Activated T-cell treated with anti-CD3 and anti-CD28 coated beads for 4 hours (primary cell): ENCODE measurements at places on chromosomes 5 and 9.

DNA sequence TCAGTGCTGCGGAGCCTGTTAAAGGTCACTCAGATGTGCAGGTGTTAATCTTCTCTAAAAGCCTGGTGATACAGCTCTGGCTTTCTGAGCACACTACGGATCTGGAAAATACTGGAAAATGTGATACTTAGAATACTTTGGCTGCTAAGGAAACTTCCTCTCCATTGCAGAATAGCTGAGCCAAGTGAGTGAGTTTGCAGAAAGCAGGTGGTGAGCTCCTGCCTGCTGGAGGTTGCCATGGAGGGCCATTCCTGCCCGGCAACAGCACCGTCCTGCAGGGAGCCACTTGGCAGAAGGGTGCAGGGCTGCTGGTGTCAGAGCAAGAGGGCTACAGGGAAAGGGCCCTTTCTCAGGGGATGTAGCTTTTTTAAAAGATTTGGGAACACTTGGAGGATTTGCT, 40.7 kb downstream of the SECISBP2 start:
- no peak for DNase-seq

DNA sequence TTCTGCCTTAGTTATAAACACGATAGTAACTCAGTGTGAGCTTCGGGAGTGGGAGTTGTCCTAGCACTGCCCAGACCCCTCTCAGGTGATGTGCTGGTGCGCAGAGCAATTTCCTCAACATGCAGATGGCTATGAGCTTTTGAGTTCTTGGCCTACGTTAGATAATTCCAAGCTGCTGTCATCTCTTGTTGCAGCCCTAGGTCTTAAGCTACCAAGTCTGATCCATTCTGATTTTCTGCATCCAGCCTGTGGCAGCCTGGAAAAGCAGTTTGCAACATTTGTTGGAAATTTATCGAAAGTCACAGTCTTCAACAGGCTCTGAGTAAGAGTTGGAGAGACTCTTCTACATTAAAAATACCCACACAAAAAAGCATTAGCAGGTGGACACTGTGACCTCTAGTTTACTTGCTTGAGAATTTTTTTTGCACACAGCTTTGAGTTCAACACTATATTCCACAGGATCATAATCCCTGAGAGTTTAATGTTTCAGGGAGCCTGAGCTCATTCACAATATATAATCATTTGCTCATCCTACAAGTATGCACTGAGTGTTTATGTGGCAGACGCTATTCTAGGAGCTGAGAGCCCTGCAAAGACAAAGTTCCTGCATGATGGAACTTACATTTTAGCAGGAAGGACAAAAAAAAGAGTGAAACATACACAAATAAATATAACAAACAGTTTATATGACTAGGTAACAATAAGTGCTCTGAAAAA, 91.6 kb downstream of the UBE2QL1 start:
- DNase-seq, result no peak

DNA sequence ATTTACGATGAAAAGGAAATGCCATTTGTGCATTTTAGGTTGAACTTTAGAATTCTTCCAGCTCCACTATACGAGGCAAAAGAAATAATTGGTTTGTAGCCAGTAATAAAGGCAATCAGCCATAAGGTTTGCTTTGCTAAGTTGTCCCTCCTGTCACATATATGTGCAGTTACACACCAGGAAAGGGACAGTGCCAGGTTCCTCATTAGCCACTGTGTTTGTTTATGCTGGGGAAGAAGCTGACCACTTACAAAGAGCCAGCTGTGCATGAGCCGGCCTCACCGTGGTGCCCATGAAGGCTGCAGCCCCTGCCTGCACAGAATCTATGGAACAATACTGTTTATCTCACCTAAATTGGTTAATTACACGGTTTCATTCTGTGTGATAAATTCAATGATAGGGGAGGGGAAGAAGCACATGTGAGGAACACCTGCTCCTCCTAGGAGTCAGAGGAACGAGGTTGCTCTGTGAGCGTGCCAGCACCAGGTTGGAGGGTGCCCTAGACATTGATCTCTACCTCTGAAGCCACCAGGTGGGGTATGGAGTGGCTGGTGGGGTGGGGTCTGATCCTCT, 173.8 kb upstream of the DAP start:
- DNase-seq, result no peak

- DNase-seq, result no peak
Observed at GRCh38 chr9:89165341-89165740, 13.3 kb downstream of the SHC3 start.

DNA sequence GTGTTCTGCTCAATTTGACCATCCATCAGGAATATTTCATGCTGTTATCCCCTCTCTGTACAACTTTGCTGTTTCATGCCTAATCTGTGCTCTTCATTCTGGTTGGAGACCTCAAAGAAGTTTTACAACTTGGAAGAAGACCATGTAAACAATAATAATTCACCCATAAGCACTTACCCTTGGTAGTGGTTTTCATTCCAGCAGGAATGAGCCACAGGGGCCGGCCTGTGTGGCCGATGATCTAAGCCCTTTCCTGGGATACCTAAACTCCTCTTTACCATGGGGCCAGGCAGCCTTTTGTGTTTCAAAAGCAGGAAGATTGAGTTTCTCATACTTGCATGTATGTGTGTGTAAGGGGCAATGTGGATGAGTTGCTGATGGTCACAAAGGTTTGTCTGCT, 165.0 kb downstream of the FGF1 start:
- no peak for DNase-seq

DNA sequence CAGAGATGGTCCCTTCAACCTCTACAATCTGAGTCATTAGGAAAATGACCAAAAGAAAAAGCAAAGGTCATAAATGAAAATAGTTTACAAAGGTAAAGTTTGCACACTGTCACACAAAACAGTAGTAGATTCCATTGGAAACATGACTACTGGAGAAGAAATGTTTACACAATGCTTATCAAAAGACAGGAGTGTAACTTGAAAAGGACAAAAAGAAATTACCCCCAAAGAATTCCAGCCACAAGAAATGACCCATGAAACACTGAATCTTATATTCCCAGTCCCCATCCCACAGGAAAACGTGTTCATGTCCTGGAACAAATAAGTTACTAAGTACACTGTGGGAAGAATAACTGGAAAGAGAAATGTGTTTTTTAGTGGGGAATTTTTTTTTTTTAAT, 385.1 kb downstream of the SEMA5A start:
- DNase-seq, result no peak

GRCh38 chr5:158616707-158617106, 483.0 kb downstream of the EBF1 start:
- DNase-seq, result no peak

DNA sequence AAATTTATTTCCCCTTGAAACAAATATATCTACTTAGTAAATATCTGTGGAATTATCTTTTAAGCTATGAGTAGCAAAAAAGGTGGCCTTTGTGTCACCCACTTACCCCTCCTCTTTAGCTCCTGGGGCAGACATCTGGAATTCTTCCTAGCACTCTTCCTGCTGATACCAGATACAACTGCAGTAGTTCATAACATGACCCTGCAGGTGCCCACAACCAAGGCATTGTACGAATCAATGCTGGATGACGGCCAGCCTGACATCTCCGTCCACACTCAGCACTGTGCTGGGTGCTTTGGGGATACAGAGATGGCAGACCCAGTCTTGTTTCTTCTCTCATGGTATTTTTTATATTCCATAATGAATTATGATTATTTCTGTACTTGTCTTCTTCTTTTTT, 152.3 kb downstream of the GOLPH3 start:
- DNase-seq, result no peak

GRCh38 chr5:120479066-120479465, 15.0 kb downstream of the PRR16 start:
- DNase-seq, result no peak

DNA sequence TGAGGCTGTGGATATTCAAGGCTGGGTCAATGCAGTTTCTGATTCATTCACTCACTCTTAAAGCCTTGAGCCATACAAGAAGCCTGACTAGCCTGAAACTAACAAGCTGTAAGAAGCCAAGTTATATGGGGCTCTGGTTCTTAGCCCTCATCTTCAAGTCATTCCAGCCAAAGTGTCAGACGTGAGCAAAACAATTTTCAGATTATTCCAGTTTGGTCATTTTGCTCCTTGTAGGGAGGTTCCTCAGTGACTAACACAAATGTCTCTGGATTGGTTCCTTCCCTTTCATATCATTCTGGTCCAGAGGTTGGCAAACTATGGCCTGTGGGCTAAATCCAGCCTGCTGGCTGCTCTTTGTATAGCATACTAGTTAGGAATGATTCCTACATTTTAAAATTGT, 12.5 kb upstream of the SHOC1 start:
- no peak for DNase-seq

DNA sequence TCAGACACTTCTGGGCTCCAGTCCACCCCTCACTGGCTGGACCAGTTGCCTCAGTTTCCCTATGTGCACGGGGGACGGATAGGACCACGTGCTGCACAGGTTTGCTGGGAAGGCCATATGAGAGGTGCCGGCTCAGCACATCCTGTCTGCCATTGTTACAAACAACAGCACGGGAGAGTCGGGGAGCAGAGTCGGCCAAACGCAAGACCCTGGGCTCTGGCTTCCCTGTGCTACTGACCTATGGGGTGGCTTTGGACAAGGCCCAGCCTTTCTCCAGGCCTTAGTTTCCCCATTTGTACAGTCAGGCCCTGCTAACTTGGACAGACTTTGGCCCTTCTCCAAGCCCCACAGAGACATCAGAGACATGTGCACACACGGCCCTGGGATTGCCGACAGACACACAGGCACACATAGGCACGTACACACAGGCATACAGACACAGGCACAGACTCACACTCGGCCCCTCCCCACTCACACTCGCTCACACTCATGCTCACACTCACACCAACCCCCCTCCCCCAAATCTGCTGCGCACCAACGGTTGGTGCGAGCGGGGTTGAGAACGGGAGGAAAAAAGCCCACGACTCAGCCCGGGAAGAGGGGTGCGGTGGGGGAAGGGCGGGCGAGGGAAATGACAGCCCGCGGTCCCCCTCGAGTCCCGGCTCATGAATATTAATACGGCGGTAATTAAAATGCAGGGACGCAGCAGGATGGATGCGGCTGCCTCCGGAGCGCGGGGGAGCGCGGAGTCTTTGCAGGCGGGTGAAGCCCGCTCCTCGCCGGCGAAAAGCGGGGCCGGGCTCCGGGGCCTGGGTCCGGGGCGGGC, 133.0 kb downstream of the C9orf50 start:
- DNase-seq, result peak; percentile 55

DNA sequence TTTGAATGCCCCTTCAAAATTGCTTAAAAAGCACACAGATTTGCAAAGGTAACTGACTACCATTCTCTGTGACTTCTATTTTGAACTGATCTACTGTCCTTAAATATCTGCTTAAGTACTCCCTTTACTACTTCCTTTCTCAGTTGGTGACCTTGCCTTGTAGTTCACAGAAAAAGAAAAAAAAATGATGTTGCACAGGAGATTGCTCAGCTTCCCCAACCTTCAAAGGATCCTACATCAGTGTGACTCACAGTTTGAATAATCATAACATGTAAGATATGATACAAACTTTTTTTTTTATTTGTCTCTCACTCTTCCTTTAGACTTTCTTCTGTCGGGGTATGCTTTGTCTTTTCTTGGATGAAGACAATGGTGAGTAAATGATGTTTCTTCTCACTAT, 1029.6 kb downstream of the CDH12 start:
- no peak for DNase-seq

DNA sequence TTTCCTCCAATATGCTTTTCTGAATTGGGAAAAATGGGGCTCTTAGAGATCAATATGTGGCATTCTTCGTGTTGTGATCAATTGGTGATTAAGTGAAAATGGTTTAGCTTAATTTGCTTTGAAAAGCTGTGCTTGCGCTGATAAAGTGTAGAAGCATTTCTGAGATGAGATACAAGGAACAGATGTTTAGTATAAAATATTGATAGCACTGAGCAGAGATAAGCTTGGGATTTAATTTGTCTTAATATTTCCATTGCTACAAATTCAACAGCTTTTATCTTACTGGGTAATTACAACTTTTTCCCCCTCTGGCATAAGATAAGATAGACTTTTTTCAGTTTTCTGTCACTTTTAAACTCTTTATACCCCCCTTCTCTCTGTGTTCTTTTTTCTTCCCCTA, 2204.9 kb upstream of the WWC1 start:
- no peak for DNase-seq

DNA sequence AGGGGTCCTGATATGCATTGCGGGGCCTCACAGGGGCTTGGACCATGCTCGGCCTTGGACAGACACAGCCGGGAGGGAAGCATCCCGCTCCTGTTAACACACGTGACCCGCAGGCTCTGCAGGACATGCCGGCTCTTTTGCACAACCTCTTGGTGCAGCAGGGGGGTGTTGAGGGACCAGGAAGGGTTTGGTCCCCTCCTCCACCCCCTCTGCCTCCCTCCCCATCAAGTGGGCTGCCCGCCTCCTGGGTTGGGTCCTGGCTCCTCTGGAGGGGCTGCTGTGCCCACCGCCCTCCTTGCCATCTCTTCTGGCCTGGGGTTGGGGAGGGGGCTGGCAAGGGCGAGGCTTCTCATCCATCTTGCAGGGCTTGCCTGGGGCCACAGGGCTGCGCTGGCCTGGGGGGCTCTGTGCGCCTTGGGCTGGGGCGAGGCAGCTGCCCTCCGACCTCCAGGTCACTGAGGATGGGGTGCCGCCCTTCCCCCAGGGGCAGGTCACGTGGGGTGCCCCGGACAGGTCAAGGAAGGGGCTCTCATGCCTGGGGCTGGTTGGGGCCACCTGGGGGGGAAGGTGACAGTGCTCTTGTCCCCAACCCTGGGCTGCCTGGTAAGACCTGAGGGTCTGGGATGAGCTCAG, 16.8 kb upstream of the SLC9A3 start:
- no peak for DNase-seq

- DNase-seq, result no peak
Observed at GRCh38 chr5:78953092-78953800, 31.9 kb downstream of the ARSB start.

- DNase-seq, result no peak
Observed at GRCh38 chr5:93600409-93601070, 17.5 kb downstream of the NR2F1 start.

DNA sequence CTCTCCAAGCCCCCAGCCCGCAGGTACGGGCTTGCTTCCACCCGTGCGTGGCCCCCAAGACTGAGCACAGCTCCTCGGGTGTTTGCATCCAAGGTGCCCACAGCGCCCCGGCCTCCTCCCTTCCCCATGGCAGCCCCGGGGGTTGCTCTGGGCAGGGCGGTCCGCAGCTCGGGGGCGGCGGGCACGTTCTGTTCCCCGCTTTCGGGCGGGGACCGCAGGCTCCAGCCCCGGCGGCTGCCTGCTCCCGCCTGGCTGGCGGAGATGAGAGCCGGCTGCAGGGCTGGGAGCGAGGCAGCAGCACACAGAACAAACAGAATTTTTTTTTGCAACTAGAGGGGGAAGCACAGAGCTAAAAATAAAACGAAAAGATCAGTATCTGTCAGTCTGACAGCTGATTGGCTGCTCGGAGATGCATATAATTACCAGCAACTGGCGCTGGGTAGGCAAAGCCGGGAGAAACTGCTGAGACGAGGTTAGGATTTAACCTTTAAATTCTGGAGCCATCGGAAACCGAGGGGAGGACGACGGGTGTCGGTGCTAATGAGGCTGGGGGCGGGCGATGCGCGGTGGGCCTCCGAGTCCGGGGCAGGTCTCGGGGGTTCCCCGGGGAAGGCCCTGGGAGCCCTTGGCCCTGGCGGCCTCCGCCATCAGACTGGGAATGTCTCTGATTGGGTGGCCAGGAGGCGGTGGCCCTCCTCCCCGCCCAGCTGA, 142.7 kb upstream of the IER5L start:
- DNase-seq, result peak; percentile 33

- no peak for DNase-seq
Observed at GRCh38 chr9:129160712-129161533, 17.1 kb downstream of the IER5L start.

- no peak for DNase-seq
Observed at GRCh38 chr5:83434946-83435345, 36.6 kb upstream of the VCAN start.
